ENCODE measurements at places on chromosomes 5 and 9. TPM values are rescaled to one million over a fixed set of nuclear protein-coding genes. Genes with fewer than 3 reads are reported as not detected.

Gene MZB1
- 1.6 TPM for total RNA-seq

Gene SVEP1
- 5.7 TPM for total RNA-seq

Gene TSSK1B
- not detected for total RNA-seq

Gene ZMYND19
- 11.6 TPM for total RNA-seq

Gene HAVCR2
- 2.8 TPM for total RNA-seq

Gene IL17B
- total RNA-seq: not detected

Gene ECM2
- 5.3 TPM for total RNA-seq

Gene TCF7
- total RNA-seq: 3.4 TPM

Gene ZSWIM6
- total RNA-seq: 8.0 TPM

Gene DOCK8
- total RNA-seq: 5.7 TPM

Gene EQTN
- not detected for total RNA-seq

Gene PLAC8L1
- 0.45 TPM for total RNA-seq

Gene AP3B1
- total RNA-seq: 25.5 TPM

Gene PKN3
- total RNA-seq: 5.9 TPM

Gene NOXA1
- total RNA-seq: 1.9 TPM

Gene MATR3
- total RNA-seq: 121 TPM

Gene RLN2
- total RNA-seq: not detected

Gene PKD2L2
- total RNA-seq: 0.55 TPM

Gene PAEP
- not detected for total RNA-seq
